NCI-H446 treated with DMSO at 0.1 percent for 48 hours (cell line): ENCODE measurements at places on chromosomes 6 and 20.

GRCh38 chr6:77403424-77403823 is 59.9 kb downstream of the HTR1B start:
- DNase-seq: no peak

- no peak for DNase-seq
Measured at GRCh38 chr6:105821027-105821426, 265.1 kb upstream of the PRDM1 start.

DNA sequence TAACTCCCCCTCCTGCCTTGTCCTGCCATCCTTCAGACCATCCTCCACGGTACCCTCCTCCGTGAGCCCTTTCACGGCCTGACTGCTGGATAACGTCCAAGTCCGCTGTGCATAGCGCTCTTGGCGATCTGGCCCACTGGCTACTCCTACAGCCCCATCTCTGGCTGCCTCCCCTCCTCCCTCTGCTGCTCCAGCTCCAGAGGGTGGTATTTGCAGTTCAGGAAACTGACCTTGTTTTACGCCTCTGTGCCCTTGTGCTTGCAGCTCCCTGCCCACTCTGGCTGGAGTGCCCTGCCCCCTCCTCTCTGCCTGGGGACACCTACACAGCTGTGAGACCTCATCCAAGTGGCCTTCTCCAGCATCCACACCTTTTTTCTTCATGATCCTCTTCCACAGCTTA is 6.5 kb upstream of the RREB1 start:
- no peak for DNase-seq

DNA sequence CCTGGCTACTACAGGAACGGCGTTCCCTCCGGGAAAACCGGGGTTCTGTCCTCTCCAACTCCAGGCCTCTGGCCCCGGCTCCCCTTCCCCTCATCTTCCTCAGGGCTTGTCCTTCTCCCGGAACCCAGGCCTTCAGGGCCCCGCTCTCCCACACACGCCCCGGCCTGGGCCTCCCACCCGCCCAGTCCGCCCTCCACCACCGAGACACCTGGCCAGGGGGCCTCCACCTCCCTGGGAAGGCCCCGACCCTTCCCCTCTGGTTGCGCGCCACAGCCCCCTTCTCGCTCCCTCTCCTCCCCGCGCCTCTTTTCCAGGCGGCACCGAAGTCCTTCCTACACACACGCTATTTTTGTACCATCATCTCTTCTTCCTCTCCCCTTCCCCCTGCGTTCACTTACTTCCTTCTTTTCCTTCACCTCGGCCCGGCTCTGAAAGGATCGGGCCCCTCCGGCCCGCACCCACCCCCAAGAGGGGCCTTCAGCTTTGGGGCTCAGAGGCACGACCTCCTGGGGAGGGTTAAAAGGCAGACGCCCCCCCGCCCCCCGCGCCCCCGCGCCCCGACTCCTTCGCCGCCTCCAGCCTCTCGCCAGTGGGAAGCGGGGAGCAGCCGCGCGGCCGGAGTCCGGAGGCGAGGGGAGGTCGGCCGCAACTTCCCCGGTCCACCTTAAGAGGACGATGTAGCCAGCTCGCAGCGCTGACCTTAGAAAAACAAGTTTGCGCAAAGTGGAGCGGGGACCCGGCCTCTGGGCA is 1.3 kb upstream of the SIRPA start:
- DNase-seq: no peak

GRCh38 chr6:158223926-158224325 is 55.8 kb downstream of the GTF2H5 start:
- no peak for DNase-seq

DNA sequence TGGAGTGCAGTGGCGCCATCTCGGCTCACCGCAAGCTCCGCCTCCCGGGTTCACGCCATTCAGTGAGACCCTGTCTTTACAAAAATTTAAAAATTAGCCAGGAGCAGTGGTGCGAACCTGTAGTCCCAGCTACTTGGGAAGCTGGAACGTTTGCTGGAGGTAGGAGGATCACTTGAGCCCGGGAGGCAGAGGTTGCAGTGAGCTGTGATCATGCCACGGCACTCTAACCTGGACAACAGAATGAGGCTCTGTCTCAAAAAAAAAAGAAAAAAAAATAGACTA is 5.7 kb upstream of the PARD6B start:
- no peak for DNase-seq

DNA sequence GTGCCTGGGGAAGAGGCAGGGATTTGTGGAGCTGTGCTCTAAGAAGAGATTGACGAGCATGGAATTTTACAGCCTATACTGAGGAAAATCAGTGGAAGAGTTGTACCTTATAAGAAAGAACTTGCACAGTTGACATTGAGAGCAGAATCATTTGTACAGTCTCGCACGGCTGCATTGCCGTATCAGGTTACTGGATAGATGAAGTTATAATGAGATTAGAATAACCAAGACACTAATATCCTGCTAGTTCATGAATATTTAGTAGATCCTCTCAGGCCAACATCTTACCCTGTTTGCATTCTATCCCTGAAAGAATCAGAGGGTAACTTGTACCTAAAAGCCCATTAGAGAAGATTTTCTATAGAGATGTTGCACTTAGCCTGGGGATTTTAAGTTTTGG is 447.1 kb downstream of the PREX1 start:
- no peak for DNase-seq
